ENCODE measurements at places on chromosomes 7 and 10.

DNA sequence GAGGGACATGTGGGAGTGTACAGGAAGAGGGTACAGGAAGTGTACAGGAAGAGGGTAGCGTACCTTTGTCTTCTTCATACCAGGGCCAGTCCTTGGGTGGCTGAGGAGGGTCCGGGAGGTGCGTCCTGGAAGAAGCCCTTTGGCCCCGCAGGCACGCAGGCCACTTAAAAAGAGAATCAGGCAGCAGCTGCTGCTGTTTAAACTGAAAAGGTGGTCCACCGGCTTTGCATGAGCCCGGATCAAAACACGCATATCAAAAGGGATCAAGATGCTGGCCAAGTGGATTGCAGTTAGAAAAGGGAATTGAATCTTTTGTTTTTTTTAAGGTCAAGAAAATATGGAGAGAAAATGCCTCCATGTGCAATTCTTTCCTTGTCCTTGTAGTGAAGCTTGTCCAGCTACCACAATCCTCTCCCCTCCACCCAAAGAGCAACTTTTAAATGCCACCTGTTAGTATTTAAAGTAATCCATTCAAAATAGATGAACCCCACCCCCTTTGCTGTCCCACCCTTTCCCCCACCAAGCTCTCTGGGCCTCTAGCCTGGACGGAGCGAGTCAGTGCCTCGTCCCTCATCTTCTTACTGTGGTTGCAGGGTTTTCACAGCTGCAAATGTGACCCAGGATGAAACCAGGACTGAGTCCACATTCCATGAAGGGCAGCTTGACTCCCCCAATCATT lies 142.8 kb downstream of the GLCCI1 start:
- DNase-seq, result no peak

GRCh38 chr7:97798046-97799019 lies 66.4 kb downstream of the TAC1 start:
- DNase-seq, result no peak

- DNase-seq, result no peak
Observed at GRCh38 chr10:585502-585901, 104.0 kb downstream of the DIP2C start.

- no peak for DNase-seq
Observed at GRCh38 chr7:40147371-40148246, 12.8 kb downstream of the SUGCT start.

- DNase-seq, result no peak
Observed at GRCh38 chr10:78398382-78398781, 364.7 kb downstream of the RPS24 start.

DNA sequence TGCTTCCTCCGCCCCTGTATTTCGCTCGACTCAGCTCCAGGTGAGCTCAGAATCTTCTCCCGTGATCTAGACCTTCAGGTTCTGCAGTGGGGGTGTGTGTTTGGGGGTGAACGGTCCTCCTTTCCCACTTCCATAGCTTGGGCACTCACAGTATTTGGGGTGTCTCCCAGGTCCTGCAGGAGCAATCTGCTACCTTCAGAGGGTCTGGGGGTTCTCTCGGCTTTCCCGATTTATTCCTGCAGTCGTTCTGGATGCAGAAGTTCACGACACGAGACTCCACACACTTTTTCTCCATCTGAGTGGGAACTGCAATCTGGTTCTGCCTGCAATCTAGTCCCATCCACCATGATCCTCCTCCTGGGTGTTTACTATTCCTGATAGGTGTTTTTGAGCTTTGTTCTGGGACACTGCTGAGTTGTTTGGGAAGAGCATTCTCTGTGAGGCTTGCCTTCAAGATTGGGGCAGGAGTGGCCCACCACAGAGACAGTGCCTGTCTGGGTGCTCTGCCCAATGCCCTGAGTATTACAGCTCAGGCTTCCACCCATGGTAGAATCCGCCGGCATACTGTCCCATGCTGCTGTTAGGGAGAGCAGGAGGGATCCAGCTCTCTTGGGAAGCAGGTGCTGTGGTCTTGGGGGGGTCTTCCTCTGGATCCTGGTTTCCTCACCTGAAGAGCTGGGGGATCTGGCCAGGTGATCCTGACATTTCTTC lies 29.8 kb downstream of the JAKMIP3 start:
- DNase-seq, result no peak

DNA sequence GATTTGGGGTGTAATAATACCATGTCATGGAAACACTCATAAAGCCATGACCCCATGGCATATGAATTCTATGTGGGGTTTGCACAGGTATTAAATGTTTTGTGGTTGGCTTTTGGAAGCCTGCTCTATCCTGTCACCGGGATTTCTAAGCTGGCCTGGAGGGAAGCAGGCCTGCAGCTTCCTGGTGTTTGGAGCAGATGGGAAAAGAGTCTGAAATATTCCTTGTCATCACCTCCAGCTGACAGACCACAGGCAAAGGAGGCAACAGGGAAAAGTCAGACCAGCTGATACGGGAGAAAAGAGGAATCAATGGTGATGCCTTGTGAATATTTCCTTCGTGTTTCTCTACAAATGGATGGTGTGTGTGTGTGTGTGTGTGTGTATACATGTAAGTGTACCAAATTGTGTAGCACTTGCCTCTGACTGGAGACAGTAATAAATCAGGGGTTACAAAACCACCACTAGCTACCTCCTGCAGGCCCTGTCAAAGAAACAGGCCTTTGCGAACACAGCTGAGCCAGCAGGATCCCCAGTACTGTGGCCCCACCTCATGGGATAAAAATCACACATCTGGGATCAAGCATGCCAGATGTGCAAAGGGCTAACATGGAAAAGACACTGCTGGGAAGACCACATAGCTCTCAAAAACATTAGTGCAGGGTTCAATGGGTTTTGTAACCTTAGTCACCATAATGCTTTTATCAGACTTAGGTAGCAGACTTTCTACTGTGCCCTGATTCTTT lies 120.8 kb upstream of the HPS1 start:
- DNase-seq, result no peak

DNA sequence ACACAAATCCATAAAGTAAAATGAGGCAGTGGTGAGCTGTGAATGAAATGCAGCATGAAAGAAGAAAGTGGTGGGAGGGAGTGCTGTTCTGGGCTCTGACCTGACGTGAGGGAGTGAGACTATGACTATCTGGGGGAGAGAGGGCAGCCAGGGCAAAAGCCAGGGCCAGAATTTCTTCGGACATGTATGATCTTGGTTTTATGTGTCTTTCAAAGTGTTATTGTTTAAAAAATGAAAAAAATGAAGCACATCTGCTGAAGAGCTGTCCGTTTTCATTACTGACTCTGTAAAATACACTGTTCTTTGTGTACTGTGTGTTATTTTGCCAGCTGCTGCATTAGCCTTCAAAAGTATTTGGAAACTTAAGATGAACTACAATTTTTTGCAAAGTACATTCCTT lies 70.2 kb upstream of the KLF14 start:
- DNase-seq, result no peak

GRCh38 chr10:4546500-4546899 lies 279.5 kb upstream of the AKR1E2 start:
- DNase-seq, result no peak

DNA sequence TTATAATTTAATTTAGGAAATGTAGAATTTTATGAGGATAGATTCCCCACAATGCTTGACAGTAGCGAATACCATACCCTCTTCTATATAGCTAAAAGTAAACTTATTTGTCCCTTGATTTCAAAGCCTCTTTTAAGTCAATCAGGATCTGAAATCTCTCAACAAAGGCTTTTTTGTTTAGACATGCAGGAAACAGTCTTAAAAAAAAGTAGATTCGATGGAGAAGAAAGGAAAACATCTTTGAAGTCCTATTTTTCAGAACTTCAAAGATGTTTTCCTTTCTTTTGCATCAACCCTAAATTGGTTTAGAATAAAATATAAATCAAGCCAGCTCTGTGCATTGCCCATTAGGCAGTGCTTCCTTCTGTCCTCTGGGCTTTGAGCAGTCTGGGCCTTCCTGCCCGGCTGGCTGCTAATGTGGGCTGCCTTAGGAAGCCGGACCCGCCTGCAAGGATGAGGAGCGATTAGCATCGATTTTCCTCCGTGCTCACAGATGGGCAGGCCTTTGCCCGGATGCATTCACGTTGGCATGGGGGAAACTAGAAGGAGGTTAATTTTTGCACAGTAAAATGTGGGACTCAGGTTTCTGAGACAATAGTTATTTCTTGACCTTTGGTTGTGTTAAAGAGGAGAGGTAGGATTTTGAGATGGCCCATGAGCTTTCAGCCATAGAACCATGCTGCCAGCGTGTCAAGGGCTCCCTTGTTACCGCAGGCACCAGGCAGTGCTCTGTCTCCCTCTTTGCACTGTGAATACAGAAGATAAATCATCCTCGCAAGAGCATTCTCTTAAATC lies 15.5 kb downstream of the MSRB2 start:
- DNase-seq, result no peak

DNA sequence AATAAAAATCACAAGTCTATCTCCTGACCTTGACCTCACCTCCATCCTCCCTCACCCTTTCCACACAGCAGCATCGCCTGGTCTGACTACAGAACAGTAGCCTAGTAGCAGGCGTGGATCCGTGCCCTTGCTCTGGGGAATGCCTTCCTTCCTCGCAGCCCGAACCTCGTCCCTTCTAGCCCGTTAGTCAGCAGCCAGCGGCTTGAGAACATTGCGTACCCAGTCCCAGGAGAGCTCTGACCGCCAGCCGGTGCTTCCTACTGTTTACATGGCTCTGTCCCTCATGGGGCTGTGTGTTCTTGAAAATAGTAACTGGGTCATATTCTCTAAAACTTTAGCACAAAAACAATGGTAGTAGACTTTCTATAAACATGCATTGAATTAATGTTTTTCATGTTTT lies 682.7 kb upstream of the IGFBP3 start:
- DNase-seq, result no peak

DNA sequence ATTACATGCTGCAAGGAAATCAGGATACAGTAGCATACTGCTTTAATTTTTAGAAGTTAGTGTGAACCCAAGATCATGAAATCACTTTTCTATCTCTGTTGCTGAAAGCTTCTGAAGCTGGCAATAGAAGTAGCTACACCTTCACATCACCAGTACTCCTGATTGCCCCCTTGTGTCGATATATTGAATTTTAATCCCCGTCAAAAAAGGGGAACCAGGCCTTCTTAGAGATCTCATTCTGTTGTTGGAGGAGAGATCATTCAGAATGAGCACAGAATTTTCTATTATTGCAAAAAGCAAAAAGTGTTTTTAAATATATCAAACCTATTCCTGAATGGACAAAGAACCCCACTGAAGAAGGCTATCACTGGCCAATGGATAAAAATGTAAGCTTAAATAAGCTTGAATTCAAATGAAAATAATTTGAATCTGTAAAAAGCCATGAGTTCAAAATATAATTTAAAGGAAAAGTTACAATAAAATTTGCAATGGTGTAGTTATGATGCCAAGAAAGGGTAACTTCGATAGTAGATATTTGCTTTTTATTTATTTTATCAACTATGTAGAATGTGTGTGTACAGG lies 39.7 kb upstream of the TEX47 start:
- no peak for DNase-seq

- DNase-seq, result no peak
Observed at GRCh38 chr10:94490789-94491039, 54.9 kb upstream of the HELLS start.

DNA sequence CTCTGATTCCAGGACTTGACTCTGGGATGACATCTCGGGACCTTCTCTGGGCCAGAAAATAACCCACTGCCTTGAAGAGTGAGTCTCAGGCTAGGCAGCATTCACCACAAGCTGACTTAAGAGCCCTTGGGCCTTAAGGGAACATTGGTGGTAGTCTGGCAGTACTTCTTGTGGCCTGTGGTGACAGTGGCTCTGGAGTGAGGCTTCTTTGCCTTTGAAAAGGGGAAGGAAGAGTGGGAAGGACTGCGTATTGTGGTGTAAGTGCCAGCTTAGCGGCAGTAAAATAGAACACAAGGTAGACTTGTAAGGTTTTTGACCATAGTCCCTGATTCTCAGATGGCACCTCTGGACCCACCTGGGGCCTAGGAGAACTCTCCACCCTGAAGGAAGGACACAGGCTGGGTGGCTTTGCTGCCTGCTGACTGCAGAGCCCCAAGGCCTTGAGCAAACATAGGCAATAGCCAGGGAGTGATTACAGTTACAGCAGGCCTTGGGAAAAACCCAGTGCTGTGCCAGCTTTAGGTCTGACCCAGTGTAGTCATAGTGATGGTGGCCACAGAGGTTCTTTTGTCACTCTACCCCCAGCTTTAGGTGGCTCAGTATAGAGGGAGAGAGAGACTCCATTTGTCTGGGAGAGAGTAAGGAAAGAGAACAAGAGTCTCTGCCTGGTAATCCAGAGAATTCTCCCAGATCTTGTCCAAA lies 483.9 kb downstream of the SH2D4B start:
- no peak for DNase-seq

GRCh38 chr7:40230101-40230500 lies 95.3 kb downstream of the SUGCT start:
- DNase-seq, result no peak

- DNase-seq, result no peak
Observed at GRCh38 chr10:64113792-64114191, 592.6 kb downstream of the REEP3 start.

GRCh38 chr7:3028071-3028757 lies 15.5 kb downstream of the CARD11 start:
- DNase-seq, result no peak

GRCh38 chr10:68103901-68104300 lies 5.4 kb upstream of the MYPN start:
- DNase-seq, result no peak

DNA sequence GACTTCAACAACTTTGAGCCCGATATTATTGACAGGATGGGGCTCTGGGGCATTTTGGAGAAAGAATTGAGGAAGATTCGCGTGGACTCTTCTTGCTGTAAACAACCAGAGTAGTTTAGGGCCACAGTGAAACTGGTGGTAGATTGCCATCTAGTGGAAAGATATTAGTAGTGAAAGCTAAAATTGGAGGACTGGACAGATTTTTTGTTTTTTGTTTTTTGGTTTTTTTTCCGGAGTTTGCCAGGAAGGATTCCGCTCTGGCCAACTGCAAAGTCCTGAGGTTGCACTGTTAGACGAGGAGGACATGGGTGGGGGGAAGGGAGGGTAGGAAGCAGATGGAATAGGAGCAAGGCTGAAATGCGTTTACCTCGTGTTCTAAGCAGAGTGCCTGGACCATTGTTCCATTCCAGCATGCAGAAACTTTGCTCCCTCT lies 11.7 kb downstream of the NOBOX start:
- DNase-seq, result no peak

DNA sequence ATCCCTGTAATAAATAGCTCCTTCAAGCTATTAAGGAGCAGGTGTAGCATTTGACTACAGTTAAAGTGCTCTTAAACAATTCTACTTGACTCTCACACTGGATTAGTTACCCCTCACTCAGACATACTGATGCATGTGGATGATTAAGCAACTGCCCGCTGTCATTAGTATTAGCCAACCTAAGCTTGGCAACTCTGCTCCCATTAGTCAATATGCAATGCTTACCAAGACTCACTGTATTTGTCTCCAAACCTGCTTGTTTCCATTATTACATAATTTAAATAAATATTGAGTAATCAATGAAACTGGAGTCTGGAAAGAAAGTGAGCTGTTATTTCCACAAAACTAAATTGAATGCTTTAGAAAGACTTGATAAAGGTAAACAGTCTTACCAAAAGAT lies 144.0 kb upstream of the ASAH2 start:
- DNase-seq, result no peak

GRCh38 chr7:27048438-27048837 lies 47.4 kb downstream of the HOXA1 start:
- DNase-seq, result no peak

Data from AG04449 (cell line).